ENCODE measurements at places on chromosomes 12 and 14. TPM values are rescaled to one million over a fixed set of nuclear protein-coding genes. Genes with fewer than 3 reads are reported as not detected.

KERA gene
- total RNA-seq: not detected

DNA sequence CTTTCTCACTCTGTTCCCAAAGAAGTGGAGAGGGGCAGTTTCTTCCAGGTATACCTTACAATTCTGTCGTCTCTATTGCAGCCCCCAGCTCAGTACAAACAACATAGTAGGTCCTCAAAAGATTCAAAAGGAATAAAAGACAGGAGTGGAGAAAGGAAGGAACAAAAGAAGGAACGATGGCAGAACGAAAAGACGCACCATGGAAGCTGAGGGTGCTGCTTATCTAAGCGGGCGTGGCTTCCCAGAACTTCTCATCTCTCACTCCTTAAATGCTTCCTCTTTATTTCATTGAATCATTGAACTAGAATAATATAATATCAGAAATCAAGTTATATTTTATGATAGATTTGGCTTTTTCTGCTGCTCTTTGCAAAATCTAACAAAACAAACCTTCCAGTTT, 13.7 kb upstream of the LTA4H start:
- no peak for DNase-seq

DCN gene
- total RNA-seq: 1,461 TPM

TCL1B gene
- not detected for total RNA-seq

DNA sequence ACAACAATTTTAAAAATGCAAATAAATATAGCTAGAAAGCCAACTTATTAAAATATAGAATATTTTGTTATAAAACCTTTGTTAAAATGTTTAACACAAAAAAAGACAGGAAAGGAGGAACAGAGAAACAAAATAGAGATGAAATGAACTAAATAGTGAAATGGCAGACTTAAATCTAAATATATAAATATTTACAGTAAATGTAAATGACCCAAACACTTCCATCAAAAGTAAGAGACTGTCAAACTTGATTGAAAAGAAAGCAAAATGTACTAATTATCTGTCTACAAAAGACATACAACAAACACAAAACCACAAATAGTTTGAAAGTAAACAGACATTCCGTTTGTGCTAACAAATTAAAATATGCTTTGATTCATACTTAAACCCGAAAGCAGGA, 41.7 kb downstream of the PLBD1 start:
- no peak for DNase-seq

DNA sequence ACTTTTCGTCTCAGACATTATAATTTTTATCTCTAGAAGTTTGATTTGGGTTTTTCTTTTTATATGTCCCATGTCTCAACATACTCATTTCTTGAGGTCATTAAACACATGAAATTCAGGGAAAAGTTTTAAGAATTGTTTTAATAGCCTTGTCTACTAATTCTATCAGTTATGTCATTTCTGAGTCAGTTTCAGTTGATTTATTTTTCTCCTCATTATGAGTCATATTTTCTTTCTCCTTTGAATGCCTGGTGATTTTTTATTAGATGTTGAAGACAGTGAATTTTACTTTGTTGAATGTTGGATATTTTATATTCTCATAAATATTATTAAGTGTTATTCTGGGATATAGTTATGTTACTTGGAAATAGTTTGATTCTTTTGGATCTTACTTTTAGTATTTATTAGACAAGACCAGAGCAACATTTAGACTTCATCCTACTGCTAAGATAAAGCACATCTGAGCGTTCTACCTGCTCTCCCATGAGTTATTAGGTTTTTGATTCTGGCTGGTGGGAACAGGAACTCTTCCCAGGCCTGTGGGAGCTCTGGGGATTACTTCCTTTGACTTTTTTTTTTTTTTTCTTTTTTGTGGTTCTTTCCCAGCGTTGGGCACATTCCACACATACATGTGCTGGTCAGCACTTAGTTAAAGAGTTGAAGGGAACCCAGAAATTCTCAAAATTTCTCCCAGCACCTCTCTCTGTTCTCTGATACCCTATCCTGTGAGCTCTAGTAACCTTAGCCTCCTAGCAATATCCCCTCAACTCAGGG, 1157.7 kb downstream of the BCL11B start:
- DNase-seq: no peak

Measured in posterior vena cava (tissue), 2 donors.